ENCODE measurements at places on chromosomes 5 and 9.

DNA sequence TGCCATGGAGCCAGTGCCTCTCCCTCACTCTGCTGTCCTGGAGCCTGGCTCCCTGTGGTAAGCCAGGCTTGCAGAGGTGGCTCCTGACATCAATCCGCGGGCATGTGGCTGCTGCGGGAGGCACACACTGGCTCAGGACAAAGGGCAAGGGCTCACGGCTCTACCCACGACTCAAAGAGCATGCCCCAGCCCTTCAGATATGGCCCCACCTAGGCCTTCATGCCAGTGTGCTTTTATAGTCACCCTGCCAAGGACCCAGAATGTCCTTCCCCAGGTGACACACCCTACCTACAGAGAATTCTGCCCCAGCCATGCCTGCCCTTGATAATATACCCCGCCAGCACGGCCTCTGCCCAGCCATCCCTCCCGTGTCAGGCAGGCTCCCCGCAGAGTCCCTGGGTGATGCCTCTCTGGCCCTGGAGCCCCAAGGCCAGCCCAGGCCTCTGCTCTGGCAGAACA lies 1.6 kb downstream of the MGAT4B start:
- no peaks in the 10 kb centered on the region for H3K27me3 ChIP-seq
- peaks cover 30% of the 10 kb centered on the region for H3K4me1 ChIP-seq
- peaks cover 2% of the 10 kb centered on the region for H3K36me3 ChIP-seq
- peak overlapping the region; percentile 90 for H3K27ac ChIP-seq

DNA sequence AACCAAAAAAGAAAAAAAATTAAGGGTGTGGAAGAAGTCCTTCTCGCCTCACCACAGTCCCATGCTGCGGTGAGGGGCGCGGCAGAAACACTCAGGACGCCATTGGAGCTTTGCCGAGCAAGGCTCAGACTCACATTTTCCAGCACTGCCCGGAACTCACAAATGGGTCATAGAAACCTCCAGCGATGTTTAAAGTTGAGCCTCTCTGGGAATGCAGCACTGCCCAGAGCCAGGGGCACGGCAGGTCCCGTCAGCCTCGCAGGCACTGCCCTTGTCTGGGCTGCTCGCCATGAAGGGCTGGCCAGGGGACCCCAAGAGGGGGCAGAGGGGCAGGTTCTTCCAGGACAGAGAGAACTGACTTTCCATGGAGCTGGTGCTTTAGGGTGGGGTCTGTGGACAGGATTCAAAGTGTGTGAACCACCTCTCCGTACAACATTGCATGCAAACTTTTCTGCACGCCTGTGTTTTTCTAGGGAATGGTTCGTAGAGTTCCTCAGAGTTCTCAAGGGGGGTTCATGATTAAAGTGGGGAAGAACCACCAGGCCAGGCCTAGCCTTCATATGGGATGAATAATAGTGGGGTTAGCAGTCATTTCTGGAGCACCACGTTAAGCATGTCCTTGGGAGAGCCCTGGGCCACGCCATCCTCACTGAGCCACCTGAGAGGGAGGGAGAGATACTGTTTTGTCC lies 38.4 kb downstream of the PRRX2 start:
- H3K27ac ChIP-seq = no peak overlapping the region
- DNase-seq = no peak
- H3K36me3 ChIP-seq = no peaks in the 10 kb centered on the region
- H3K27me3 ChIP-seq = peaks cover 8% of the 10 kb centered on the region
- H3K4me1 ChIP-seq = no peaks in the 10 kb centered on the region

DNA sequence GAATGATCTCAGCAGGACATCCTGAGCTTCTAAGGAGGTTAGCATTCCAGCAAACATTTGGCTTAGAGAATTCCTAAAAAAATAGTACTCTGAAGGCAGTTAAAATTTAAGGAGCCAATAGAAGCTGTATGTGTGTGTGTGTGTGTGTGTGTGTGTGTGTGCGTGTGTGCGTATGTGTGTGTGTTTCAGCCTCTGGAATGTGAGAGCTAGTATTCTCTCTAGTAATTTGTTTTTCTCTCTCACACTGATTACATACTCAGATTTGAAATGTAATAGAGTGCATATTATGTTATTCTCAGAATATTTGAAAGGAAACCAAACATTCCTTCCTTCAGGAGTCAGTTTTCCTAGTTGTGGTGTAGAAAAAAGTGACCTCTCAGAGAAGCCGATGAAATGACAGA lies 279.6 kb downstream of the TMEM38B start:
- no peak overlapping the region for H3K4me3 ChIP-seq
- H3K4me1 ChIP-seq = no peaks in the 10 kb centered on the region
- no peak for DNase-seq
- no peak overlapping the region for H3K27ac ChIP-seq
- no peaks in the 10 kb centered on the region for H3K36me3 ChIP-seq

GRCh38 chr9:93479726-93480125 lies 26.3 kb upstream of the FAM120AOS start:
- H3K4me1 ChIP-seq = peaks cover 26% of the 10 kb centered on the region
- no peak overlapping the region for H3K27ac ChIP-seq
- H3K36me3 ChIP-seq = peaks cover 45% of the 10 kb centered on the region
- H3K4me3 ChIP-seq = no peak overlapping the region
- no peak for DNase-seq

DNA sequence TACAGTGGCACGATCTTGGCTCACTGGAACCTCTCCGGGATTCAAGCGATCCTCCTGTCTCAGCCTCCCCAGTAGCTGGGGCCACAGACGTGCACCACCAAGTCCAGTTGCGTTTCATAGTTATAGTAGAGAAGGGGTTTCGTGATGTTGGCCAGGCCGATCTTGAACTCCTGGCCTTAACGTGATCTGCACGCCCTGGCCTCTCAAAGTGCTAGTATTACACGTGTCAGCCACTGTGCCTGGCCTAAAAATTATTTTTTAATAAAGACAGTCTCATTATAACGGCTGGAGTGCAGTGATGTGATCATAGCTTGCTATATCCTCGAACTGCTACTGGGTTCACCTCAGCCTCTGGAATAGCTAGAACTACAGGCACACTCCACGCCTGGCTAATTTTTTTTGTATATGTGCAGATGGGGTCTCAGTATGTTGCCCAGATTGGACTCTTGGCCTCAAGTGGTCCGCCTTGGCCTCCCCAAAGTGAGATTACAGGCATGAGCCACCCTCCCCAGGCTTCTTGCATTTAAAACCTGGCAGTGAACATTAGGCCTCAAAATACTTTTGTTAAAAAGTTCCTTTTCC lies 4.4 kb downstream of the NPM1 start:
- no peaks in the 10 kb centered on the region for H3K27me3 ChIP-seq
- DNase-seq = no peak
- H3K36me3 ChIP-seq = peaks cover 70% of the 10 kb centered on the region
- H3K4me3 ChIP-seq = no peak overlapping the region
- peaks cover 57% of the 10 kb centered on the region for H3K4me1 ChIP-seq

DNA sequence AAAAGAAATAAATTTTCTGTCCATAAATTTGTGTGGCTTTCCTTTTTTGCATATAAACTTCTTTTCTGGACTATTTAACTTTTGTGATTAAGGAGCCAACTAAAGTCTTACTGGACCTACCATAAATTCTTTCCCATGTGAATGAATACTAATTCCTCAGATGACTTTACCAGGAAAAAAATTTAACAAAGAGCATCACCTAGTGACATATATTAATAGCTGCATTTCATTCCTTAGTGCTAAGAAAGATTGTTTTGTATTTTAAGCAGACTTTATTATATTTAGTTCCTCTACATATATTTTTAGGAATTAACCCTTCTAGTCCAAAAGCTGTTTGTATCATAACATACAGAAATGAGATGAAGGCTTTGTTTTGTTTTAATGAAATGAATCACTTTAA lies 64.4 kb downstream of the C9orf85 start:
- no peaks in the 10 kb centered on the region for H3K27me3 ChIP-seq
- H3K27ac ChIP-seq = no peak overlapping the region
- H3K36me3 ChIP-seq = peaks cover 7% of the 10 kb centered on the region
- no peaks in the 10 kb centered on the region for H3K4me1 ChIP-seq
- no peak for DNase-seq
- H3K4me3 ChIP-seq = no peak overlapping the region

- H3K4me3 ChIP-seq = no peak overlapping the region
- no peak for DNase-seq
- no peaks in the 10 kb centered on the region for H3K36me3 ChIP-seq
- no peaks in the 10 kb centered on the region for H3K4me1 ChIP-seq
These were observed 78.9 kb downstream of the TRPM3 start for GRCh38 chr9:71042448-71042990.

DNA sequence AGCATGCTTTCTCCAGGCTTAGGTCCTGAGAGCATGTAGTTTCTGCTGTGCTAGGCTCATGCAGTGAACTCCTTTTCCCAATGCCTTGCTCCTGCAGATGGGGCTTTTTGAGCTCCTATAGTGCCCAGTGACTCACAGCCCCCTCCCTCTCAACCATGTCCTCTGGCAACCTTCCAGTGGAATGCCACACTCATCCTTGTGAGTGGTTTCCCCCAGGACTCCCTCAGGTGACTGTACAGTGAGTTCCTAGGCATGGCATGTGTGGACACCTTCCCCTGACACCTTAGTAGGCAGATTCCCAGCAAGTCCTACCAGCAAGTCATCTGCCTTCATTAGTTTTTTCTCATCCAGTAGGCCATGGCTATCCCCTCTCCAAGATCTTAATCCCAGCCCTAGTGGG lies 72.4 kb upstream of the CXCL14 start:
- H3K36me3 ChIP-seq = no peaks in the 10 kb centered on the region
- H3K27ac ChIP-seq = no peak overlapping the region
- DNase-seq = no peak
- H3K4me3 ChIP-seq = no peak overlapping the region

DNA sequence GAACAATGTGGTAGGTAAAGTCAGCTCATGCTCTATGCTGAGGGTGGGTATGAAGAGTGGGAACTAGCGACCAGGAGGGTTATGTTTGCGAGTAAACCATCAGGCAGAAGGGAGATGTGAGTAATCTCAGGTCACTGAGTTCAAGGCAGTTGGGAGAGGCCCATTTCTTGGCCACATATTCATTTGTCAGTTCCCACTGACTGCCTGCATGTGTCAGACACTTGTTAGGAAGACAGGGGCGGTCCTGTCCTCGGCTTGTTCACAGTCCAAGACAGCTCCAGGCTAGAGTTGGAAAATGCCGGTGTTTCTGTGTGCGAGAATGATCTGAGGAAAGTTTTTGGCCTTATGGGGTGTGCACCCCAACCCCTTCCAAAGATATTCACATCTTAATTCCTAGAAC lies 48.6 kb upstream of the GDNF start:
- no peak overlapping the region for H3K27ac ChIP-seq
- H3K27me3 ChIP-seq = no peaks in the 10 kb centered on the region
- H3K36me3 ChIP-seq = no peaks in the 10 kb centered on the region
- H3K4me3 ChIP-seq = no peak overlapping the region
- DNase-seq = no peak
